ENCODE measurements at places on chromosomes 3 and 15. TPM values are rescaled to one million over a fixed set of nuclear protein-coding genes. Genes with fewer than 3 reads are reported as not detected.
A peak's percentile ranks its signal among the peaks of the same experiment; 100 is the strongest.

GRCh38 chr3:114553949-114554593 lies 260.2 kb downstream of the TIGIT start:
- no peak for DNase-seq

DNA sequence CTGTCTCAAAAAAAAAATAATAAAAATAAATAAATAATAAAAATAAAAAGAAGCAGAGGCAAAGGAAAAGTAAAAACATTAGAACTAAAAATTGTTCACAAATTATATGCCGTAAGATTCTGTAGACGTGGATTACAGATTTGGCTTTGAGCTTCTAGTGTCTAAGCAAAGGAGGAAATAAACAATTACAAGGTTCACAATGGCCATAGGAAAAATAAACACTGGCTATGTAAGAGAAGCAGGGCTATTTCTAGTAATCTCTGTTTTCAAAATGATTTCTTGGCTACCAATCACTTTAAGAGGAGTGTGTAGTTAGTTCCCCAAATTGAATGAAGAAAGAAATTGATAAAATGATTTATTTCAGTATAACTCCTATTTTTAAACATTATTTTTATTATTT lies 54.5 kb downstream of the TMEM41A start:
- DNase-seq: no peak

GRCh38 chr15:57167821-57168395 lies 208.4 kb upstream of the CGNL1 start:
- DNase-seq: no peak

DNA sequence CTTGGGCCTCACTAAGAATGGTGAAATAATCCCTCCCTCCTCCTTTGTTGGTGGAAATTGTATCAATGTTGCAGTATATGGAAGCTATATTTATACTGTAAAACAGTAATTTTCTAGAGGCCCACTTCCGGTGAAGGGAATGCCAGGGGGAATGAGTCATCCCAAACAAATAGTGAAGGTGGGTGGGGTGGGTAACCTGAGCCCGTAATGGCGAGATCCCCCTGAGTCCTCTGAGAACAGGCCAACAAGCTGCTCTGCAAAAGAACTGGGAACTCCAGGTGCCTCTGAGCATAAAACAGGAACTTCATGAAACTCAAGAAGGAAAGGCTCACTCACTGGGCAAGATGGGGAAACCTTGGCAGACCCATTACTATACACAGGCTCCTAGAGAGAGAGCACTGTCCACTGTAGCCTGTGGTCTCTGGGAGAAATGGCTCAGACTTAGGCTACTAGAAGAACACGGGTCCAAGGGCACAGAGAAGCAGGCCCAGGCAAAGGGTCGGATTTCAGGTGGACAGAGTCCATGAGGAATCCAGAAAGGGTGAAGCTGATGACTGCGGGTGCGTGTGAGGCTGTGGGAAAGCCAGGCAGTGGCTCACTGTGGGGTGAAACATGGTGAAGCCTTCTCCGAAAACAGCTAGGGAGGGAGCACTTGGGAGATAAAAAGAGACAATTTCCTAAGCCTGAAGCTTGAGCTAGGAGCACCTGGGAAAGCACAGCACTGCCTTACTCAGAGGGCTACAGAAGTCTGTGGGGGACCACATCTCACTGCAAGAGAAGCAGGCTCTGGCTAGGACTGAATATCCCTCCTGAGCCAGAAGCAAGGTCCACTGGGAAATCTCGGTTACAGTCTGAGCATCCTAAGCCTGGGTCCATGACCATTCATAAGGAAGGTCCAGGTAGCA lies 19.8 kb downstream of the LARP6 start:
- DNase-seq: peak; percentile 63

DNA sequence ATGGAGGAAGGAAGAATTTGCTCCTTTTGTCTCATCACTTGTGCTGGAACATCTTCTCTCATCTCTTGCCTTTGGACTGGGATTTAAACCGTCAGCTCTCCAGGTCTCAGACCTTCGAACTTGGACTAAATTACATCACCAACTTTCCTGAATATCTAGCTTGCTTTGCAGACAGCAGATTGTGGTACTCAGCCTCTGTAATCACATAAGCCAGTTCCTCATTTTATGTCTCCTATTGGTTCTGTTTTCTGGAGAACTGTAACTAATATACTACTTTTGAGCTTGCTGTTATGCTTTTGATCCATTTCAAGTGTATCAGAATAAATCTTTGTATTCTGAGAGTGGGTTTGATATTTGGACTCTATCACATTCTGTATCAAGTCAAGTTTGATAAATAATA lies 164.3 kb upstream of the VEPH1 start:
- DNase-seq: no peak

- DNase-seq: no peak
Measured at GRCh38 chr15:82183121-82184031, 79.2 kb downstream of the EFL1 start.

DNA sequence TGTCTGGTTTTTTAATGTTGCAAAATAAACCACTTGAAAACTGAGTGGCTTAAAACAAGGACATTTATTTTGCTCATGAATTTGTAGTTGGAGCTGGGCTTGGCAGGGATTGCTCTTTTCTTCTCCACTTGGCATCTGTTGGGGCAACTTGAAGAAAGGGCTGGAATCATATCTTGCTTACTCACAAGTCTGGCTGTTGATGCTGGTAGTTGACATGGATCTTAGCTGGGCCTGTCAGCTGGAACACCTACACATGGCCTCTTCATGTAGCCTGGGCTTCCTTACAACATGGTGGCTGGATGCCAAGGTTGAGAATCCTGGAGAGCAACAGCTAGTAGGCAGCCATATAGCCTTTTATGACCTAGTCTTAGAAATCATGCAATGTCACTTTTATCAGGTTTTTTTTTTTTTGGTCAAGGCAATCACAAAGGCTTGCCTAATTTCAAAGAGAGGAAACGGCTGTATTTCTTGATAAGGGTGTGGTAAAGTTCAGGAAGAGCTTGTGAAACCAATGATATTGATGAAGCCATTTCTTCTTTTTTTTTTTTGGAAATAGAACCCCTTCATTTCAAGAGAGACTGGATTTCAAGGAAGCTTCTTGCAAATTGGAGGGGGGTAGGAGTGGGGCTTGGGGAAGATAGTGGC lies 262.1 kb downstream of the IL20RB start:
- DNase-seq: no peak

GRCh38 chr3:184237807-184238206 lies 8.4 kb downstream of the VWA5B2 start:
- DNase-seq: peak; percentile 21

DNA sequence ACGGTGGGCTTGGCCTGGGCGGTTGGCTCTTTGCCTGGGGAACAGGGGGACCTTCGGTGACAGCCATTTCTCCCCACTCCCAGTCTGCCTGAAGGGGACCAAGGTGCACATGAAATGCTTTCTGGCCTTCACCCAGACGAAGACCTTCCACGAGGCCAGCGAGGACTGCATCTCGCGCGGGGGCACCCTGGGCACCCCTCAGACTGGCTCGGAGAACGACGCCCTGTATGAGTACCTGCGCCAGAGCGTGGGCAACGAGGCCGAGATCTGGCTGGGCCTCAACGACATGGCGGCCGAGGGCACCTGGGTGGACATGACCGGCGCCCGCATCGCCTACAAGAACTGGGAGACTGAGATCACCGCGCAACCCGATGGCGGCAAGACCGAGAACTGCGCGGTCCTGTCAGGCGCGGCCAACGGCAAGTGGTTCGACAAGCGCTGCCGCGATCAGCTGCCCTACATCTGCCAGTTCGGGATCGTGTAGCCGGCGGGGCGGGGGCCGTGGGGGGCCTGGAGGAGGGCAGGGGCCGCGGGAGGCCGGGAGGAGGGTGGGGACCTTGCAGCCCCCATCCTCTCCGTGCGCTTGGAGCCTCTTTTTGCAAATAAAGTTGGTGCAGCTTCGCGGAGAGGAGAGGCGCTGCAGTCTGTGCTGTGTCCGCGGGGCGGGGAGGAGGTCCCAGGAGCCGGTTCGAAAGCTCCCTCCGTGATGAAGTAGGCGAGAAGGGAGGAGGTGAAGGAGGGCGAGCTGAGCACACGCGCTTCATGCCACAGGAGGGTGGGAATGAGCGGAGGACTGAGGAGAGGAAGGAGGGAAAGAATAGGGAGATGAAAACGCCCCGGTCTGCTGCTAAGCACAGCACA lies 9.6 kb downstream of the CLEC3B start:
- peak; percentile 83 for DNase-seq

GRCh38 chr15:74784426-74785193 lies 2.7 kb downstream of the CSK start:
- DNase-seq: no peak

DNA sequence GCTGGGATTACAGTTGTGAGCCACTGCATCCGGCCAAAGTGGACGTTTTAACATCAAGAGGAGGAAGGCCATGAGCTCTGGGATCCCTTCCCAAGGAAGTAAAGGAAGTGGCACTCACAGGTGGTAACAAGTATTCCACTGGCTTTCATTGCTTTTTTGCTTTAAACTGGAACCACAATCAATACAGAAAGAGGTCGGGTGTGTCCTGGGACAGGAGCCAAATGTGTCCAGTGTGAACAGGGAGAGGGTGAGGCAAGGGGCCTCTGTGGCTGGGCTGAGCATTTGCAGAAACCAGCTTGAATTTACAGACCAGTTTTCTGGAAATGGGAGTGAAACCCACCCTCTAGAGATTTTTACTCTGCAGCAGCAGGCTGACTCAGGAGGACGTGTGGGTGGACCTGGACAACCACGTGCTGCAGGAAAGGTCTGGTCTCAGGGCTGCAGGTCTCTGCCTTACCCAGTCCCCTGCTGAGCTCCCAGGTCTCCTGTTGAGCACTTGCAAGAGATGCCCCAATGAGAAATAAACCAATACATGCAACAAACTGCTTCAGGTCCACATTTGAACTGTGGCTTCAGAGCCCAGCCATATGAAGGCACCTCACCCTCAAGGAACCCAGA lies 42.8 kb upstream of the TMEM115 start:
- DNase-seq: no peak

- no peak for DNase-seq
Measured at GRCh38 chr15:74809242-74809641, 3.4 kb upstream of the LMAN1L start.

Gene DPPA2
- total RNA-seq: 10.3 TPM

Gene SLC25A20
- 14.6 TPM for total RNA-seq

Gene UPK1B
- 0.33 TPM for total RNA-seq

Gene RARRES1
- total RNA-seq: not detected

Gene ENTPD3
- not detected for total RNA-seq

Gene ROPN1B
- total RNA-seq: 0.41 TPM

Measured in H7 (cell line).